ENCODE measurements at places on chromosomes 6 and 20.

DNA sequence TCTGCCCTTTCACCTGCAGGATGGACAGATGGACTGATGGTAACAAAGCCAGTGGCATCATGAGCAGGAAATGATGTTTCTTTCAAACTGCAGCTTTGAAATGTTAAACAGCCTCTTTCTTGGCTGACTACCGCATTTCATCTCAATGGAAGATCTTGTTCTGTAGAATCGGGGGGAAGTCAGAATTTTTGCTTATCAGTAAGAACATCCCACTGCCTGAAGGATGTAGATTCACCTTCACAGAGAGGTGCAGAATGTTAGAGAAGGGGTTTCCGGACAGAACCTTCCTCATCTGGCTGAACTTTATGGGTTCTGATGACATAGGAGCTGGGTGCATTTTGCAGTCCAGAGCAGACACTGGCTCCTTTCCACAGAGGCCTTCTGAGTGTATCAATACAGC lies 32.7 kb downstream of the GGTLC1 start:
- no peak for DNase-seq

DNA sequence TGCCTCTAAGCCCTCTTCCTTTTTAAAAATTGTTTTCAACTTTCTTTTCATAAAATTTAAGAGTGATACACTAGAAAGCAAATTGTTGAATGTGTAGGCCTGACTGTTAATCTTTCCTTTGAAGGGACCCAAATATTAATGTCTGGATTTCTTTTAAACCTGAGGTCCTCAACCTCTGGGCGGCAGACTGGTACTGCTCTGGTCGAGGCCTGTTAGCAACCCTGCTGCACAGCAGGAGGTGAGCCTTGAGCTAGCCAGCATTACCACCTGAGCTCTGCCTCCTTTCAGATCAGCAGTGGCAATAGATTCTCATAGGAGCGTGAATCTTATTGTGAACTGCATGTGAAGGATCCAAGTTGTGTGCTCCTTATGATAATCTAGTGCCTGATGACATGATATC lies 191.2 kb downstream of the MANEA start:
- no peak for DNase-seq

DNA sequence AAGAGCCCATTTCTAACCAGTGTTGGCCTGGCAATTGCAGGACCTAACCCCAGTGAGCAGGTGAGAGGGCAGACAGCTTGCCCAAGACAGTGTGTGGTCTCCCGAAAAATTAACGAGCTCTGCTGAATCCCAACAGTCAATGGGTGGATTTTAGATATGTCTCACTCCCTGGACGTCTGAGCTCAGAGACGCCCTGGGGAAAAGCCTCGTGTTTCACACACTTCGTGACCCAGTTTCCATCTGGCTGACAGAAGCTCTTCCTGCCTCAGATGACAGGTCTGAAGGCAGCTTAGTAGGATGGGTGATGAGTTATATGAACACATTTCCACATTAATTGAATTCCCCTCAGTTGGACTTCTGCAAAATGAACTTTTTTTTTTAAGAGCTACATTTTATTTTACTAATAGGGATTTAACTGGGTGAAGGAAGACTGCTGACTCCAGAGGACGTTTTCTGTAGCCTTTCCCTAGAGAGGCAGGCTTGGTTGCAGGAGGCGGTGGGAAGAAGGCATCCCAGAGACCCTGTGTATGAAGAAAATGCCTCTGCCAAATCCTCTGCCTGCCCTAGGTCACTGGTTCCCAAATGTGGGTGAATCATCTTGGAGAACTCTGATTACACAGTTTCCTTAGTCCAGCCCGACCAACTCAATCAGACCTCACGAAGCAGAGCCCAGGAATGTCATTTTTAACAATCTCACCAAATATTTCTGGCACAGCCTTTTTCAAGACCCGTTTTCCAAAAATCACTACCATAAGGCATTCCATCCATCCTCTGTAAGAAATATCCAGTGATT lies 71.7 kb upstream of the LY86 start:
- DNase-seq, result no peak

- DNase-seq, result no peak
These were observed 6.2 kb upstream of the RAET1E start for GRCh38 chr6:149903938-149904611.

DNA sequence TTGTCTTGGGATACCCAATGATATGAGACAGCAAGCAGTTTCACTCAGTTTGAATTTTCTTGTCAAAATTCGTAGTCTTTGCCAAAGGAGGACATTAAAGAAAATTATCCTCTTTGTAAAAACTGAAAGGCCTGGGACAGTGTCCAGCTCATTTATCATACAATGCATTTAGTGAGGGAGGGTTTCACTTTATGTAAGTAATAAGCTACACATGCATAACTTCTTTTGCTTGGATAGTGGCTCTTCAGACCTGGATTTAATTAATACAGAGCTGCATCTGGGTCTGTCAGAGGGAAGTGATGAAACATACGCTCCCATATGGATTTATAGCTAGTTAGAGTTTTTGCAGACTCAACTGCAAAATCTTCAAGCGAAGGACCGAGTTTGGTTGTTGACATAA lies 175.6 kb downstream of the PHACTR1 start:
- DNase-seq, result no peak

- DNase-seq, result no peak
These were observed 1.4 kb upstream of the RBPJL start for GRCh38 chr20:45305262-45305661.

GRCh38 chr6:30960907-30961673 lies 20.3 kb downstream of the MUCL3 start:
- DNase-seq, result peak; percentile 67

- no peak for DNase-seq
These were observed 84.5 kb downstream of the CHD6 start for GRCh38 chr20:41533537-41534136.

- DNase-seq, result peak; percentile 85
These were observed 38.0 kb downstream of the TGM2 start for GRCh38 chr20:38126932-38127621.

- DNase-seq, result peak; percentile 77
These were observed 136.4 kb upstream of the PLCB4 start for GRCh38 chr20:8932192-8933165.

GRCh38 chr6:78523622-78524021 lies 343.7 kb upstream of the IRAK1BP1 start:
- DNase-seq, result no peak

GRCh38 chr6:5160206-5160605 lies 75.1 kb downstream of the PPP1R3G start:
- DNase-seq, result no peak

DNA sequence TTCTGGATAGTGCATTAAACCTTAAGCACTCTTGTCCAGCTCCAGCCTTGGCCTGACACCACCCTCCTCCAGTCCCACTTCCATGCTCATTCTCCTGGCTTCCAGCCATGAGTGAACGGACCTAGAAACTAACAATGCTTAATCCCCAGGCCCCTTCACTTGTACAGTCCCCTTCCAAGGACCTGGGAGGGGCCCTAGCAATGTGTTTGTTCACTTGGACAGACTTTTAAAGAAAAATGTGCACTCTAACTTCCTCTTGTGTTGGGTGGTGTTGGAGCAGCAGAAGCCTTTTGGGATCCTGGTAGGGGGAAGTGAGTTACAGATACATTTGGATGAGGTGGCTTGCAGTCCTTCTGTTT lies 48.9 kb upstream of the CCN6 start:
- DNase-seq, result no peak

DNA sequence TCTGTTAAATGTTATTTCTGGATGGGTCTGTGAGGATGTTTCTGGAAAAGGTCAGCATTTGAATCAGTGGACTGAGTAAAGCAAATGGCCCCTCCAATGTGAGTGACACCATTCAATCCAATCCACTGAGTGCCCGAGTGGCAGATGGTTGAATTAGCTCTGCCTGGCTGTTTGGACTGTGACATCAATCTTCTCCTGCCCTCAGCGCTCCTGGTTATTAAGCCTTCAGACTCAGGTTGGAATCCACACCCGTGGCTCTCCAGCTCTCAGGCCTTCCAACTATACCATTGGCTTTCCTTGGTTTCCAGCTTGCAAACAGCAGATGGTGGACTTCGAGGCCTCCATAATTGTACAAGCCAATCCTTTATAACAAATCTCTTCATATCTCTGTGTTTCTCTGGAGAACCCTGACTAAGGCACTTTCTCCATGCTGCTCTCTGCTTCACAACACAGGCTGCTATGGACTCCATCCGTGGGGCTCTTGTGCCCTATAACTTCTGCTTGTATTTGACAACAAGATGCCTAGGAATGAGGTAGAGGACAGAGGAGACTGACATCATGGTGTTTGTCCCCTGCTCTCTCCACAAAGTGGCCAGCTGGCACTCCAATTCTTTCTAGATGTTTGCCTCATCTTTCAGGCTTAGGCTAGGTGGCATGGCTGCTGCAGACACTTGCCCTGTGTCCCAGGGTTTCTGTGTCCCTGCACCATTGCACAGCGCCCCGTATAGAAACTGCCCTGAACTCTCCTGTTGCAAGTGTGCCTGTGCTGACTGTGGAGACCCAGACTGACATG lies 4.8 kb upstream of the CSTL1 start:
- DNase-seq, result no peak

DNA sequence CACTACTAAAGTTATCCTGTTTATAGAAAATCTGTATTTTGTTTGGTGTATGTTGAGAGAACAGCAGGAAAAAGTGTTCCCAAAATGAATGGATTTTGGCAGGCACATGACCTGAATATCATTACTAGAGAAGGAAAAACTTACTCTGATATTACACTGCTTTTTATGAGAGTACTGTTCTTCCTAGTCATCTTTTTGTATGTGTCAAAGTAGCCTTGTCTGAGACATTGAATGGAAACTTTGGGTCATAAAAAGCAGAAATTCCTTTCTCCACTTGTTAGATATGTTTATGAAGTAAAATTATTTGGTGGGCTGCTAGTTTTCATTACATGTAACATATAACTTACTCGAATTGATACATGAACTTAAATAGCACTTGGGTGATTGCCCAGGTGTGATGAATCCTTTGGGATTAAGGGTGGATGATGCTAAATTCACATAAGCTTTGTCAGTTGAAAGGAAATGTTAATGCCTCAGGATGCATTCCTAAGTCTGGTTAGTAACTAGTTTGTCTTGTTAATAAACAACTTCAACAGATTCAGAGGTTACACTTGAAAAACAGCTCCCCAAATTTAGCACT lies 206.7 kb downstream of the CENPW start:
- peak; percentile 69 for DNase-seq

DNA sequence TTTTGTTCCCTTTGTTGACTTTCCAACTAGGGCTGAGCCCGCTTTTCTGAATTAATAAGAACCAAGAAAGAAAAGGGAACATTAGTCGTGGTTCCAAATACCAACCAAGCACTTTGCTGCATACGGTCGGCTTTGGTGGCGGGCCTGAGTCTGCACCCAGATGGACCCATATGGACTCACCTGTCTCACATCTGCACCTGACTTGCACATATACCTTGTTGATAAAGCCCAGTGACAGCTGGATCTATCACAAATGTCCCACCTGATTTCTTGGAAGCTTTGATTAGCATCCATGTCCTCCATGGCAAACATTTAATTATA lies 39.0 kb downstream of the TPD52L1 start:
- no peak for DNase-seq

DNA sequence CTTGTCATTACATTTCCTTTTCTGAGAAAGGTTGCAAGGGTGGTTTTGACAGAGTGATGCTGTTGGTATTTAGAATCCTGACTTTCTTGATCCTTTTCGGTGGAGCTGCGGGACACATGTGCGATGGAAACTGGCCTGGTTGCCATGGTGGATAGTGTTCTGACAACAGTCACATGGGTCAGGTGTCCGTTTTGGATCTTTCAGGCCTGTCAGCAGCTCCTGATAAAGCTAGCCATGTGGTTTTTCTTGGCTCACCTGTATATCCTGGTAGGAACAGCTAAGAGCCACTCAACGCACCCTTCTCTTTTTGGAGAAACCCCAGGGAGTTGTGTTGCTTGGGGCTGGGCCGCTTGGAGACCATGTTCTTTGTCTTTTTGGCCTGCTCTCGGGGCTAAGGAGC lies 177.4 kb downstream of the MTFR2 start:
- DNase-seq, result no peak

DNA sequence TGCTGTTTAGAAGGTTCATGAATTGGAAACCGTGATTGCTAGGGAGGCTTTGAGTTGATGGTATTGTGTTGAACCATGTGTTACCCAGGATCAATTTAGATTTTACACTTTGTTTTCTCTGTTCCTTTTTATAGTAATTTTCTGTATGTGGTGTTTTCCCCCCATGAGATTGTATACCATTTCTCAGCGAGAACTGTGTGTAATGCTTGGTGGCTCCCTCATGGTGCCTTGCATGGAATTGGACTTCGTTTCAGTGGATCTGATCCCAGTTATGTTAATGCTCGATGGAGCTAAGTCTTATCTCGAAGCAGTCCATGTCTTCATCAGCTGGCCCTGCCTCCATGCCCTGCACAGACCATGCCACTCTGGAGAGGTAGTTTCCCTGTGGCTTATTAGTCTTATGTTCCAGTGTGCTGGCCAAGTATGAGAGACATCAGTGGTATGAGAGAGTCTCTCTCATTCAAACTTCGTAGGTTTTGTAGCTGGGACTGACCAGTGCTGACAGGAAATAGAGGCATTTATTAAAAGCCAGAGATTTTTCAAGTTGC lies 18.7 kb downstream of the PTPN1 start:
- DNase-seq, result peak; percentile 72

GRCh38 chr20:52958211-52958610 lies 13.9 kb upstream of the TSHZ2 start:
- peak; percentile 48 for DNase-seq

DNA sequence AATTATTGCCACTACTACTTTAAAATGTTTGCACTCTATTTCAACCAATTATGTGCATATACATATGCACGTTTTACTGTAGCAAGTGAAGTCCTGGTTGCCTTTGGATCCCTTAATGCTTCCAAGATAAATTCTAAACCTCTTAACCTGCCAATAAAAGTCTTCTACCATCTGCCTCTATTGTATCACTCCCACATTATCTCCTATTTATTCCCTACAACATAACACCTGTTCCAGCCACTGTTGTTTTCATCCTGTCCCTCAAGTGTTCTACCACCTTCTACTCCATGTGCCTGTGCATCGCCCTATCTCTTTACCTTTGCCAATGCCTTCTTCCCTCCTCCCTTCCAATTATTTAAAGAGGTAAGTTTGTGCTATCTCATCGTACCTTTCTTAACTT lies 499.0 kb upstream of the RNF217 start:
- no peak for DNase-seq

DNA sequence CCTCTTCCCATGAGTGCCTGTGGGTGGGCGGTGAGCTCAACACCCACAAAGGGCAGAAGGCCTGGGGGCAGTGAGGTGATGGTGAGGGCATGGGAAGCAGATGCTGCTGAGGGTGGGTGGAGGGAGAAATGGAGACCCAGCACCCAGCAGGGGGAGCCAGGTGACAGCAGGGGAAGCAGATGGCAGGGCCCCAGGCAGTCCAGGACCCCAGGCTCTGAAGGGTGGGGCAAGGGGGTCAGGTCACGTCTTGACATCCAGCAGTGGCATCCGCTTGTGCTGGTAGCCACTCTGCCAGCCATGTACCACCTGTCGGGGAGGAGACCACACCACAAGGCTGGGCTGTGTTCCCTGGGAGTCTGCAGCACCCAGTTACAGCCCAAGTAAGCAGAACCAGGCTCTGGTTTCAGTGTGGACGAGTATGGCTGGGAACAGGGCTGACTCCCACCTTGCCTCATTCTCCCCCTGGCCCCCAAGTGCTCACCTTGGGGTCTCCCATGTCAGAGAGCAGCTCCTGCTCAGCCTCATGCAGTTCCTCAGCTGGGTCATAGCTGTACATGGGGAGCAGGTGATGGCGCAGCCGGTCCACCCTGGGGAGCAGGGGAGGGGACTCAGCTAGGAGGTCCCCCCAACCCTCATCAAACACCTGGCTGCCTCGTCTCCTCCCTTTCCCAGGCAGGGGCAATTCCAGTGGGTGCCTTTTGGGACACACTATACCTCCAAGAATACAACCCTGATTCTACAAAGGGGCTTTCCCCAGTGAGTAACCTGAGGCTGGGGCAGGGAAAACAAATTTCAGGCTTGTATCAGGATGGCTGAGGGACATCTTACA lies 2.0 kb downstream of the SMIM29 start:
- DNase-seq, result peak; percentile 55
